ENCODE measurements at places on chromosomes 3 and 15. TPM values are rescaled to one million over a fixed set of nuclear protein-coding genes. Genes with fewer than 3 reads are reported as not detected.

Gene KIF7
- total RNA-seq = 3.2 TPM

Gene LEKR1
- total RNA-seq = 0.68 TPM

Gene LYZL4
- not detected for total RNA-seq

Gene WDR93
- total RNA-seq = not detected

Gene SLCO2A1
- total RNA-seq = 0.15 TPM

Gene ITGB5
- total RNA-seq = 0.71 TPM

Gene CKMT1B
- total RNA-seq = 0.48 TPM

Gene CYP1A2
- 0.08 TPM for total RNA-seq

Gene CDV3
- total RNA-seq = 372 TPM

Gene RBM5
- total RNA-seq = 112 TPM

Gene FGF12
- total RNA-seq = not detected

Gene PRR20G
- total RNA-seq = not detected

Gene ROBO1
- total RNA-seq = 0.95 TPM

Gene LRRN1
- 0.19 TPM for total RNA-seq

Gene TTLL13
- total RNA-seq = 0.95 TPM

Gene STRIT1
- total RNA-seq = not detected

Gene AP3B2
- total RNA-seq = 0.46 TPM

Gene GABRB3
- 0.23 TPM for total RNA-seq

Gene ATP8B4
- 1.4 TPM for total RNA-seq

Gene SLC15A2
- total RNA-seq = 0.92 TPM

Gene GPR149
- total RNA-seq = not detected

Gene HIGD2B
- not detected for total RNA-seq

Gene CTDSPL2
- total RNA-seq = 46.8 TPM

Gene IL17RE
- 0.47 TPM for total RNA-seq

Gene GNB5
- 9.0 TPM for total RNA-seq

Gene SLC12A8
- 1.7 TPM for total RNA-seq

Gene ZBTB20
- 1.8 TPM for total RNA-seq

Gene GPR160
- total RNA-seq = 2.2 TPM

Gene HYAL1
- total RNA-seq = 0.82 TPM

Gene DGKG
- total RNA-seq = 1.2 TPM

Gene RASGRP1
- 55.5 TPM for total RNA-seq

Gene CASR
- 0.16 TPM for total RNA-seq

Gene CELSR3
- 11.0 TPM for total RNA-seq

Gene SEMA3G
- 0.05 TPM for total RNA-seq

Gene GADL1
- total RNA-seq = not detected

Gene TLR9
- total RNA-seq = 0.18 TPM

Gene TEX55
- total RNA-seq = not detected

Gene SLC12A1
- total RNA-seq = not detected

Gene TMEM266
- not detected for total RNA-seq

Gene CCNB2
- 2.7 TPM for total RNA-seq

Gene ANKRD63
- not detected for total RNA-seq

Gene CFAP92
- total RNA-seq = 0.18 TPM

Gene PATL2
- total RNA-seq = 5.2 TPM

Gene TRPM1
- total RNA-seq = not detected

Gene TMEM207
- not detected for total RNA-seq

Gene CLDN18
- 0.18 TPM for total RNA-seq

Gene HRG
- not detected for total RNA-seq

Gene GOLGA6A
- not detected for total RNA-seq

Gene CCDC13
- total RNA-seq = 0.29 TPM

Gene NECTIN3
- total RNA-seq = 6.3 TPM

Gene LRRC31
- not detected for total RNA-seq
